Neural cell (in vitro differentiated cells): ENCODE measurements at places on chromosomes 4 and X. TPM values are rescaled to one million over a fixed set of nuclear protein-coding genes. Genes with fewer than 3 reads are reported as not detected.

The INPP4B gene
- polyA plus RNA-seq, result 0.10 and 0.30 TPM in 2 replicates

The XAGE1B gene
- not detected in 2 replicates for polyA plus RNA-seq

The BEX4 gene
- polyA plus RNA-seq, result 383 and 417 TPM in 2 replicates

The DRP2 gene
- 10.0 TPM in 2 replicates for polyA plus RNA-seq

The PABPC5 gene
- 1.6 and 2.7 TPM in 2 replicates for polyA plus RNA-seq

The PNMA6F gene
- polyA plus RNA-seq, result 0.77 and 1.7 TPM in 2 replicates

The USP17L19 gene
- polyA plus RNA-seq, result not detected in 2 replicates

The DMP1 gene
- 0.20 and 0.48 TPM in 2 replicates for polyA plus RNA-seq

The PAGE1 gene
- polyA plus RNA-seq, result not detected in 2 replicates

The CYLC1 gene
- polyA plus RNA-seq, result not detected in 2 replicates

The CWH43 gene
- polyA plus RNA-seq, result not detected in 2 replicates

The VCX2 gene
- polyA plus RNA-seq, result not detected in 2 replicates

The UGT2B15 gene
- polyA plus RNA-seq, result not detected in 2 replicates

The DNAAF6 gene
- polyA plus RNA-seq, result not detected in 2 replicates

The TAPT1 gene
- polyA plus RNA-seq, result 34.2 and 45.2 TPM in 2 replicates

The COQ2 gene
- 15.2 and 19.8 TPM in 2 replicates for polyA plus RNA-seq

The HTRA3 gene
- not detected in 2 replicates for polyA plus RNA-seq

The PNMA6A gene
- 11.3 and 13.6 TPM in 2 replicates for polyA plus RNA-seq

The ANK2 gene
- polyA plus RNA-seq, result 52.0 and 54.8 TPM in 2 replicates

The GLRA3 gene
- 0.26 and 0.76 TPM in 2 replicates for polyA plus RNA-seq

The MSANTD1 gene
- polyA plus RNA-seq, result 12.7 and 15.8 TPM in 2 replicates

The PPEF1 gene
- 1.5 and 1.6 TPM in 2 replicates for polyA plus RNA-seq

The KLF8 gene
- 1.8 and 4.1 TPM in 2 replicates for polyA plus RNA-seq

The MAGEA11 gene
- polyA plus RNA-seq, result not detected in 2 replicates

The CT45A5 gene
- polyA plus RNA-seq, result not detected in 2 replicates

The GNRHR gene
- not detected in 2 replicates for polyA plus RNA-seq

The CENPE gene
- 1.1 and 1.8 TPM in 2 replicates for polyA plus RNA-seq

The TREX2 gene
- polyA plus RNA-seq, result not detected in 2 replicates
